ENCODE measurements at places on chromosomes 13 and 19. TPM values are rescaled to one million over a fixed set of nuclear protein-coding genes. Genes with fewer than 3 reads are reported as not detected.

GRCh38 chr19:42069619-42070351, at the start of gene GRIK5:
Gene GRIK5, minus strand, starts transcription at chr19:42070206. Its CDS starts 4,436 bp downstream, at chr19:42065770.
- DNase-seq: no peak

- DNase-seq: no peak
Observed at GRCh38 chr19:48443256-48443655, 2.5 kb upstream of the GRWD1 start.

The EDNRB gene
- total RNA-seq: 27.3 TPM

- DNase-seq: no peak
Observed at GRCh38 chr13:47413112-47413511, 516.3 kb upstream of the HTR2A start.

The IFNL1 gene
- not detected for total RNA-seq

GRCh38 chr19:18708452-18709231, 25.2 kb downstream of the CRTC1 start:
- no peak for DNase-seq

- DNase-seq: no peak
Observed at GRCh38 chr13:34294483-34295129, 476.7 kb downstream of the RFC3 start.

DNA sequence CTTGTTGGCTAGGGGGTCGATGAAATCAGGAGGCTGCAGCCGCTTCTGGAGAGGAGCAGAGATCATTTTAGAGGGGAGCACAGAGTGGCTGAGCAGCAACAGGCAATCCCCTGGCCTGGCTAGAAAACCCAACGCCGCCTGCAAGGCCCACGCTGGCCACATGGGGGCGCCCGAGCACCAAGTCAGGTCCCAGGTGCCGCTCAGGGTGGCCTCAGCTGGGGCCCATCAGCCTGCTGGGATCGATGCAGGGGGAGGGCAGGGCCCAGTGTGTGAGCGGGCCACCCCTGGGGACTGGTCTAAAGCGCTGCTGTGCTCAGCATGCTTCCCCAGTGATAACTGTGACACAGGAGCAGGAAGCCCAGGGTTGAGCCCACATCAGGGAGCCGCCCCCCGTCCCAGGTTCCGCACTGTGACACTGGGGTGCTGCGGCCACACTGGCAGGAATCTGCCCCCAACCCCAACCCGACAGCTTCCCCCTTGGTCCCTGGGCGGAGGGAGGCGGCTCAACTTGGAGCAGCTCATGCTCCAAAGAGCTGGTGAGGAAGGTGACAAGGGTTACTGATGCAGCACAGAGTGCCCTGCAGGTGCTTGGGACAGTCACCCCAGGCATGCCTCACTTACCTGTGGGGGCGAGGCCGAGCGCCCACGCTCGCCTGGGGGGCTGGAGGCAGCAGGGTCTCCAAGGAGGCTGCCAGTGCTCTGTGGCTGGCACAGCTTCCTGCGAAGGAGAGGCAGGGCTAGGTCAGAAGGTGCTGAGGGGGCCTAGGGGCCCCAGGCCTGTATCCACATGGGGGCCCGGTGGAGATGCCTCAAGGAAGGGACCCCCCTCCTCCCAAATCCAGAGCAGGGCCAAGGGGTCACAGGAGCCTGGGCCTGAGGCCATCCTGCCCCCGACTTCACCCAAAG, 13.3 kb upstream of the ISYNA1 start:
- DNase-seq: peak; percentile 83

GRCh38 chr19:13058951-13059660, 43.6 kb downstream of the LYL1 start:
- no peak for DNase-seq

All from left lobe of liver (tissue), 2 donors.